ENCODE measurements at places on chromosomes 1 and 21.

GRCh38 chr21:44585892-44586291, 5.5 kb upstream of the KRTAP10-5 start:
- no peak for DNase-seq

GRCh38 chr1:47415728-47416318, at the start of gene FOXE3:
FOXE3 (plus strand) TSS chr1:47416285; CDS start chr1:47416316, 31 bp downstream.
- no peak for DNase-seq

GRCh38 chr1:13757693-13758092, 57.7 kb downstream of the PRDM2 start:
- DNase-seq: no peak

DNA sequence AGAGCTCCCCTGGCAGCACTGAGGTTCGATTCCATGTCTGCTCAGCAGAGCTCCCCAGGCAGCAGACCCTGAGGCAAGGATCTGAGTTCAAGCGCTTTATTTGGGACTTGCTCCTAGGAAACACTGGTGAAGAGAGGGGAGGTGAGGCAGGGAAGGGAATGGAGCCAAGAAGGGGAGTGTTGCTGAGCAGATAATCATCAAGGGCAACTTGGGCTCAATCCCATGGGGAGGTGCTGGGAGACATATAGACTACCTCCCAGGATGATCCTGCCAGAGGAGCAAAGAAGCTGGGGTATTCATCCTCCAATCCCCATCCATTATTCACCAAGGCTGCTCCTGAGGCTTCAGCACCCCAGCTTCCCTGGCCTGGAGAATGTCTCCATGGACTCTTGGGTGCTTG, 47.0 kb downstream of the GRIK3 start:
- DNase-seq: no peak

DNA sequence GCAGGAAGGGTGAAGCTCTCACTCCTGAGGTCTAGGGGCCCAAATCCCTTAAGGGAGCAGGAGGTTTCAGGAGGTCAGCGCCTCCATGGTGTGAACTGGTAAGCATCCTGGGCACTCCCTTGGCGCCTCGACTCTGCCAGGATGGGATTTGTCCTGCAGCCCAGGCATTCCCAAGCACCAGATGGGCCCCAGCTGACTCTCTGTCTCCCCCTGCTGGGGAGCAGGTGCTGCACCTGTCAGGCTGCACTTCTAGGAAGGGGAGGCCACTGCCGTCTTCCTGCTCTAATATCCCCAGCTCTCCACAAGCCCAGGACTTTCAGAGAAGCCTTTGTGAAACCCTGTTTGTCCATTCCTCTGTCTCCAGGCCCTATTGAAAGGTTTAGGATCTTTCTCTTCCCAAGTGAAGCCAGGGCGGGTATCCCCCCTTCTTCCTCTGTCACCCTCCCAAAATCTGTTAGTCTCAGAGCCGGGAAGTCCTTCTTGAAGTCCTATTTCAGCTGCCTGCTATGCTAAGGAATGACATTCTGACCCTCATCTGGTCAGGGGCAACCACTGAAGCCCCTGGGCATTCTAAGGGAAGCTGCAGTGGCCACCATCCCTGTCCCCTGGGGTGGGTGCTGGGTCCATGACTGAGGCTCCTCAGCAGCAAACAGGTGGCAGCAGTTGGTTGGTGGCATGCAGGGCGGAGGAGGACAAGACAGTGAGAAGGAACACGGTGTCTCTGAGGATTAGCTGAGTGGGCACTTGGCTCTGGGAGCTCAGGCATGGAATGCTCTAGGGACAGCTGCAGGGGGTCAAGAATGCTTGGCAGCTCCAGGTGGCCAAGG, 3.2 kb downstream of the MYBPH start:
- no peak for DNase-seq

DNA sequence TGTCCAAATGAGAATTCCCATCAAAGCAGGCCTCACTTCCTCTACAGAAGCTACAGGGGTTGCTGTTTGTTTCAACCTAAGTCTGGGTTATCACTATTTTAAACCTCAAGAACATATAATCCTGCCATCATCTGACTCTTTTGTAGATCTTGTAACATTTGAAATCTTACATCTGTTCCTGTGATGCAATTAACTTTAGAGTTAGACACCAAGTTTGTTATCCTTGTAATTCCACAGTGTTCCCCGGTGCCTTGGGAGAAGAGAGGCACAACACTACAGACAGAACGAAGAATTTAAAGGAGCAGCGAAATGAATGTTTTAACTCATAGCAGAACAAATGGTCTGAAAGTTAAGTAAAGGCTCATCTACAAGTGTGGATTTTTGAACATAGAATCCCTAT, 116.1 kb downstream of the UCHL5 start:
- no peak for DNase-seq

DNA sequence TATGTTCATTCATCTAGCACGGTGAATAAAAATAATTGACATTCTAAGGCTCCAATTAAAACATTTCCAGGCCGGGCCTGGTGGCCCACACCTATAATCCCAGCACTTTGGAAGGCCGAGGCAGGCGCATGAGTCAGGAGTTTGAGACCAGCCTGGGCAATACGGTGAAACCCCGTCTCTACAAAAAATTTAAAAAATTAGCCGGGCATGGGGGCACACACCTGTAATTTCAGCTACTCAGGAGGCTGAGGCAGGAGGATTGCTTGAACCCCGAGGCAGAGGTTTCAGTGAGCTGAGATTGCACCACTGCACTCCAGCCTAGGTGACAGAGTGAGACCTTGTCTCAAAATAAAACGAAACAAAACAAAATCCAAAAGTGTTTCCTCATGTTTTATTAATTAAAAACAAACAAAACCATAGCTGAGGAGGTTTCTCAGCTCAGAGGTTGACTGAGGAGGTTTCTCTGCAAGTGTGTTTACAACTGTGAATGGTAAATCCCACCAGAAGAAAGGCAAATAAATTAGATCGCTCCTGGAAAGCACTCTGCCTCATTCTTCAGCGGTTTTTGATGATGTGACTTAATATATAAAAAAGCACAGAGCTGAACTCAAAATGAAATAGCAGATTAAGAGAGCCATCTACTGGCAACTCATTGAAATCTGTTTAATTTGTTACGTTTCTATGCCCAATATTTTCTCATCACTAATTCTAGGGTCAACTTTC, 37.7 kb upstream of the ATG4C start:
- DNase-seq: peak; percentile 3

DNA sequence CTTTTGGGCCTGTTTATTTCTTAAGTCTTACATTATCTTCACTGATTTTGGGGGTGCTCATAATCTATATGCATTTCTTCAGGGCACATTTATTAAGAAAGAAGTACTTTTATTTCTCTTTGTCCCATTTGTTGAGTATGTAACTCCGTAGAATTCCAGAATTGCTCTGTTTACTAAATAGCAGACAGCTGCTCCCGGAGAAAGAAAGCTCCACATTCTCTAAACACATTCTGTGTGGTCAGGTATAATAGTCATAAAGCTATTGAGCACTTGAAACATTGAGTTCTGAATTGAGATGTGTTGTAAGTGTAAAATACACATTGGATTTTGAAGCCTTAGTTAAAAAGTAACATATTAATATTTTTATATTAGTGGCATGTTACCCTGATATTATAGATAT, 206.5 kb downstream of the SPATA17 start:
- no peak for DNase-seq

GRCh38 chr1:199550199-199551065, 477.1 kb upstream of the NR5A2 start:
- no peak for DNase-seq

- DNase-seq: no peak
Observed at GRCh38 chr21:14600569-14601297, 54.6 kb upstream of the SAMSN1 start.

- no peak for DNase-seq
Observed at GRCh38 chr1:84412316-84412942, 14.1 kb downstream of the DNASE2B start.

GRCh38 chr1:209662879-209663327, 10.7 kb upstream of the LAMB3 start:
- no peak for DNase-seq

GRCh38 chr1:206960676-206961386, 9.4 kb downstream of the FCAMR start:
- no peak for DNase-seq

- DNase-seq: no peak
Observed at GRCh38 chr1:147283011-147283410, 40.5 kb downstream of the CHD1L start.

GRCh38 chr1:60998786-60999185, 83.6 kb upstream of the NFIA start:
- no peak for DNase-seq

DNA sequence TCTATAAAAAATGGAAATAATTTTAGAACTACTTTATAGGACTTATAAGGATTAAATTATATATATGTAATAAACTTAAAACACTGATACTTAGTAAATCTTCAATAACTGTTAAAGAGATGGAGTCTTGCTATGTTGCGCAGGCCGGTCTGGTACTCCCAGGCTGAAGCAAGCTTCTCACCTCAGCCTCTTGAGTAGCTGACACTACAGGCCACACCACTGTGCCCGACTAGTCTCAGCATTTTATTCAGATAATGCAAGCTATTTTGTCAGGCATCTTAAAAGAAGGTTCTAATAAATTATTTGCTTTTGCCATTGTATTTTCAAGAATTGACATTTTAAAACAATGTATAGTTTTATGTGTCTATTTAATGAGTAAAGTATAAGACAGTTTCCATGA, 20.8 kb downstream of the CNST start:
- DNase-seq: no peak

GRCh38 chr1:98406352-98407088, 255.0 kb upstream of the SNX7 start:
- no peak for DNase-seq

GRCh38 chr1:53576381-53576801, 117.2 kb downstream of the DMRTB1 start:
- no peak for DNase-seq

DNA sequence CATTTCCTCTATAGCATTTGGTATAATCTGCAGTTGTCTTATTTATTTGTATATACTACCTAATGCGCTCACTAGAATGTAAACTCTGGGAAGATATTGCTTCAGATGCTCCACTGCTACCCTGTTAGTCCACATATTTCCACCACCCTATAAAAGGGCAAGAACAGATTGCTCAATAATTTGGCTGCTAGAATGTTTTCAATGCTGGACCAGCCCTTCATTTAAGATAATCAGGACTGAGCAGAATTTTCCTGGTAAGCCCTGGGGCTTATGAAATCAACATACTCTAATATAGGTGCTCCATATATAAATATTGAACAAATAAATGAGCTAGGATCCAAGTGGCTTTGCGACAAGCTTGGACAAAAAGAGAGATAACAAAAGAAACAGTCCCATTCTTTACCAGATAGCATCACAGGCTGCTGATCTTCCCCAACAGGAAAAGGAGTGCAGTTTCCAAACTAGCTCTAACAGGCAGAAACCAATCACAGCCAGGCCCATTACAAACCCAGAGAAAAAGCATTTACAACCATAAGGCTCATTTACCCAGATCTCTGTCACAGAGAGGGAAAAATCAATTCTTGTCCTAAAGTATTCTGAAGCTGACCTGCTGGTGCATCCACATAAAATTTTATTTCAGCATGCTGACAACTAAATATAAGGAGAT, 8.3 kb downstream of the BCAR3 start:
- no peak for DNase-seq

GRCh38 chr1:31765041-31765467, 914 bp upstream of the ADGRB2 start:
- no peak for DNase-seq

GRCh38 chr1:104018922-104019674, 269.4 kb downstream of the AMY1C start:
- no peak for DNase-seq

DNA sequence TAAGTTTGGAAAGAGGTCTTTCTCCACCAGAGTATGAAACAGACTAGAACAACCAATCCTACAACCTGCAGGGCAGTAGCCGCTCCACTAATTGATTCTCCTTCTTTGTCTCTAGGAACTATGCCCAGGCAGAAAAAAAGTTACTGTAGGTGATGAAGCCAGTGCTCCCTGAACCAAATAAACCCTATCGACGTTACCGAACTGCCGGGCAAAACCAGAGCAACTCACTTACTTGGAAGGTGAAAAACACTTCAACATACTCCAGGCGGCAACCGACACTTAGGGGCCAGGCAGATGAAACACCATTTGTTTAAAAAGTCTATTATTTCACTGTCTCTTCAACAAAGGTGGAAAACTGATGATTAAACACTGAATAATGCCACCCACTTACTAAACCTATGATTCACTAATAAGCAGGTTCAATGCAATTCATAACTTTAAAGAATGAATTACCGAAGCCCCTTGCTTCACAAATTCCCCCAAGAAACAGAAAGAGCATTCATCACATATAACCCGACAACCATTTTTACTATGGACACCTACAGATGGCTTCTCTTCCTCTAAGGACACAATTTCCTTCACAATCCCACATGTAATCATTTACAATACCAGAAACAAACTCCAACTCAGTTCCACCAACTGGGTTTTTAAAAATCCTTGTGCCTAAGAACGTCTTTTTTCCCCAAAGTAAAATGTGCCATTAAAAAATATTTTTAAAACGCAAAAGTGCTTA, 1.6 kb downstream of the NRIP1 start:
- DNase-seq: no peak

- no peak for DNase-seq
Observed at GRCh38 chr1:246139745-246140182, 367.3 kb downstream of the SMYD3 start.

DNA sequence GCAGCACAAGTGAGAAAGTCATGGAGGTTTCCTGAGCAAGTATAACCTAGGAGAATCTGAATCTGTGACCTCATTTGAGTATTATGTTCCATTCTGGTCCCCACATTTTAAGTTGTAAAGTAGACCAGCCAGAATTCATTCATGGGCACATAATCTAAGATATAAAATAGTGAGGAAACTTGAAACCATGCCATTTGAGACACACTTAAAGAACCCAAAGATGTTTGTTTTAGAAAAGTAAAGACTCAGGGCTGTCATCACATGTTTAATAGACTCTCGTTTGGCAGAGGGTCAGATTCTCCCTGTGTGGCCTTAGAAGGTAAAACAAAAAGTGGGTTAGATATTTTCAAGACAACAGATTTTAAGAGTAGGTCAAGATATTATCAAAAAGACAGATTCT, 6.4 kb downstream of the SZT2 start:
- no peak for DNase-seq

DNA sequence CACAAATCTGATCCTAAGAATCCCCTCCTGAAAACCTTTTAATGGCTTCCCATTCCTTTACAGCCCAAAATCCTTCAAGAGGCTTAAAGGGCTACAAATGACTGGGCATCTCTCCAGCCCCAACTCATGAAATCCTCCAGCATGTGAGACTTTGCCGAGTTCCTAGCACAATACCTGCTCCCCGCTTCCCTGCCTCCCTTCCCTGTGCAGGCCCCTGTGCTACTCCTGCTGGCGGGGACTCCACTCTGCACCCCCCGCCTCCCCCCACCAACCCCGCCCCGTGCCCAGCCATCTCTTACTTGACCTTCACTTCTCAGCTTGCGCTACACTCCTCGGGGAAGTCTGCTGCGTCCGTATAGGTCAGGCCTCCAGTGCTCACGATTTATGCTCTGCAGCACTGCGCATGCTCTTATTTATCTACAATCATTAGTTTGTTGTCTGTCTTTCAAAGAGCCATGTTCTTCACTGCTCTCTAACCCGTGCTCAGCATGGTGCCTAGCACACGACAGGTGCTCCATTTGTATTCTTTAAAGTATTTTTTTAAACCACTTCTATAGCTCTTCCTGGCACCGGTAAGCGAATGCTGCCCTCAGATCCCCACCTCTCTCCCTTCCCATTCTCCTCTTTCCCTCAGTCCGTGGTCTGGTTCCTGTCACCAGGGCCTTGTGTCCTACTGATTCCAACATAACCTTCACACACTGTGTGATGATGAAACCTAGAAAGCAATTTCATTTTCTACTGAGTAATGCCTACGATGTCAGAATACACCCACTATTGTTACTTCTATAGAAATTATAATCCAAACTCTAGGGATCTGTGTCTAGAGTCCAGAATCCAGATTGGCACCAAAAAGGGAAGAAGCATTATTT, 37.5 kb upstream of the PLA2G2C start:
- no peak for DNase-seq

All from NCI-H1436 treated with DMSO at 0.1 percent for 48 hours (cell line).